B cell (primary cell): ENCODE measurements at places on chromosomes 1 and 21.
A peak's percentile ranks its signal among the peaks of the same experiment; 100 is the strongest.

GRCh38 chr1:39672551-39672947, 642 bp upstream of the NT5C1A start:
- DNase-seq: peak; percentile 49

DNA sequence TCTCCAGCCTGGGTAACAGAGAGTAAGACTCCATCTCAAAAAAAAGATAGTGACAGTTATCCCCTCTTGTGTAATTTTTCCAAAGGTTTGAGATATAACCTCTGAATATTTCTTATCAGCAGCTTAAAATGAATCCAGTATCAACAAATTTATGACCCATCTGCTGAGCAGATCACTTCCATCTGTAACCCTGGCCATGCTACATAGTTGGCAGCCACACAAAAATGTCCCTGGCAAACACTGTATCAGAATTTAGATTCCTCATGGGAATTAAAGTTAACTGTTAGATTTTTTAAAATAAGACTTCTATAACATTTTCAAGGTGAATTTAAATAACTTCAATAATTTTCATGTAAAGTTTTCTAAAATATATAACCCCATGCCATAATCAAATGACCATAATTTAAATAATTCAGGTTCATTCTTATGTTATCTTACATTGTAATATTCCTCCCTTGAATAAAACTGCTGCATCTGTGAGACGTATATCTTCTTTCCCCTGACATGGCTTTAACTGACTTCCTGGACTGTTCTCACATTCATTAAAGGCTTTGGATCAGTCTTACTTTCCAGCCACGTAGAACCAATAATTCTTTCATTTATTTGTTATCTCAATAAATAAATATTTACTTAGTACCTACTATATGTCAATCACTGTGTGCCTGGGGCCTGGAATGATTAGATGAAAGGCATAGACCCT, 5.3 kb upstream of the PRPF38B start:
- no peak for DNase-seq

GRCh38 chr1:233433436-233434210, 106.1 kb downstream of the MAP3K21 start:
- no peak for DNase-seq

DNA sequence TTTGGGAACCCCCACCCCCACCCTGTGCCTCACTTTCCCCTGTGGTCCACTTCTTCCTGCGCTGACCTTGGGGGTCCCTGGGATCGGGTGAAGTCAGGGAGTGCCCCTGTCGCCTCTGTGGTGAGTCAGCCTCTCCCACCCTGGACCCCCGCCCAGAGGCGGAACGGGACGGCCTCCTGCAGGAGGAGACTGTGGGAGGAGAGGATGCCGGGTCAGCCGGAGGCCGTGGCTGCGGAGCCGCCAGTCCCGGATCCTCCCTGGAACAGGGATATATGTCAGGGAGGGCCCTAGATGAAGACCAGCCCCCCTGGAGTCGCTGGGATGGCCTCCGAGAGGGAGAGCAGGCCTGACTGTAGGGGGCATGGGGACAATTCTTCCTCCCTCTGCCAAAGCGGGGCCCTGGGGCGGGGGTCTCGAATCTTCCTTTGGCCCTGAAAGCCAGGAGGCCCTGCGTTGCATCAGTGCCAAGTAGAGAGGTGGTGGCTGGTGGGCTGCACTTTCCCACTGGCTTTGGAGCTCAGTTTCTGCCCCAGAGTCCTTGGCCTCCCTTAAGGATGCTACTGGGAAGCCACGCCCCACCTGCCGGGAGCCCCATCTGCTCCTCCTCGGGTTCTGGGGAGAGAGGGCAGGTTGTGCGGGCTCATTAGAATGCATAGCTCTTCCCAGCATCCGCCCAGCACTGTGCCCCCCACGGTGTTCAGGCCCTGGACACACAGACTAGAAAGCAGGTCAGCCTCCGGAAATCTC, 930 bp downstream of the ARHGEF10L start:
- DNase-seq: no peak

GRCh38 chr1:151511636-151512215, 539 bp downstream of the CGN start:
- DNase-seq: no peak

GRCh38 chr1:187977298-187977697, 1148.5 kb downstream of the PLA2G4A start:
- DNase-seq: no peak

- no peak for DNase-seq
Measured at GRCh38 chr1:245583575-245584330, 429.0 kb downstream of the KIF26B start.

GRCh38 chr1:65717815-65718454, 74.8 kb upstream of the PDE4B start:
- no peak for DNase-seq

DNA sequence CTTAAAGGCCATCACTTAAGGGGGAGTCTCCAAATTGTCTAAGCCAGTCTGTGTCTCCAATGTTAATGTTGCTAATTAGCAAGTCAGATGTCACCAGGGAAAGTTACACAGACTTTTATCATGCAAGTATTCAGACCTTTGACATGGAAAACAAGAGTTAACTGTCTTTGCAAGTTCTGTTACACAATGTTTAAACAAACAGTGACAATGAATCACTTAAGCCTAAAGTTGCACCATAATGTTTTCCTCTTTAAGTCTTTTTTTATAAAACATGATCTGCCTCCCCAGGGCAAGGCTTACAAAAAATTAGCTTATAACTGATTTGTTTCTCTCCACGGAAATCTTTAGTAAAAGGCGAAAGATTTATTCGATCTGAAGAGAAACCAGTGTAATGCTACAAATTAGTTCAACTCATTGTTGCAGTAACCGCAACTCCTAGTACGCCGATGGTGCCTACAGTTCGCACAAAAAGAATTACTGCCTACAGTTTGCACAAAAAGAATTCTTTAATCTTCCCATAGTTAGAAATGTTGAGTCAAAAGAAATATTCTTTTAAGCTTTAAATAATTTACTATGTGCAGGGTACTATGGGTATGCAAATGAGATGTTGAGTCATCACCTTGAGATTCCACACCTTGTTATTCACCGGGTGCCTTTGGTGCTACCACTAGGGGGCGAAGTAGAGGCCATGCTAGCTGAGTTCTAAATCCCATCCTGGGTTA, 45.3 kb downstream of the HHAT start:
- DNase-seq: peak; percentile 38

GRCh38 chr1:239731082-239731748, 344.8 kb downstream of the CHRM3 start:
- DNase-seq: no peak

- no peak for DNase-seq
Measured at GRCh38 chr1:245288796-245289195, 134.0 kb downstream of the KIF26B start.

DNA sequence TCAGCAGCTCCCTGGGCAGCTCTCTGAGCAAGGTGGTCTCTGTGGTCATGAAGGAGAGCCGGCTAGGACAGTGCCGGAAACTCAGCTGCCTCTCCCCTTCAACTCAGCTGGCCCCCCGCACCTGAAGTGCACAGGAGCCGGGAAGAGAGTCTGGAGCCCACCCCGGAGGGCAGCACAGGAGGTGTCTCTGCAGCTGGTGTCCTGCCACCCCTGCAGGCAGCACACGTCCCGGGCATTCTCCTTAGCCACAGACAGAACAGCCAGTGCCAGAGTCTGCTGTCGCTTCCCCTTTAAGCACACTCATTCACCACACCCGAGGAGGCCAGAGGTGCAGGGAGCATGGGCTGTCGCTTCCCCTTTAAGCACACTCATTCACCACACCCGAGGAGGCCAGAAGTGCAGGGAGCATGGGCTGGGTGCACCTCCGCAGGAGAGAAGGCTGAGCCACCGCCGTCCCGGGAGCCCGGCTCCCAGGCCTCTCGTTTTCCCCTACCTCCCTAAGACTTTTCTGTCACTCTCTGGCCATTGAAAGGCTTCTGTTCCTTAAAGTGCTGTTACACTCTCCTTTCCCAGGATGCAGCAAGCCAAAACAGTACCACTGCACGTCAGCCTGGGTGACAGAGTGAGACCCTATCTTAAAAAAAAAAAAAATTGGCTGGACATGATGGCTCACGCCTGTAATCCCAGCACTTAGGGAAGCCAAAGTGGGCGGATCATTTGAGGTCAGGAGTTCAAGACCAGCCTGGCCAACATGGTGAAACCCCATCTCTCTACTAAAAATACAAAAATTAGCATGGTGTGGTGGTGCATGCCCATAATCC, 16.9 kb upstream of the SAMD11 start:
- DNase-seq: peak; percentile 58

- DNase-seq: no peak
Measured at GRCh38 chr1:2004856-2005255, 1.3 kb upstream of the CFAP74 start.

- DNase-seq: no peak
Measured at GRCh38 chr21:46567348-46567747, 37.5 kb downstream of the S100B start.

DNA sequence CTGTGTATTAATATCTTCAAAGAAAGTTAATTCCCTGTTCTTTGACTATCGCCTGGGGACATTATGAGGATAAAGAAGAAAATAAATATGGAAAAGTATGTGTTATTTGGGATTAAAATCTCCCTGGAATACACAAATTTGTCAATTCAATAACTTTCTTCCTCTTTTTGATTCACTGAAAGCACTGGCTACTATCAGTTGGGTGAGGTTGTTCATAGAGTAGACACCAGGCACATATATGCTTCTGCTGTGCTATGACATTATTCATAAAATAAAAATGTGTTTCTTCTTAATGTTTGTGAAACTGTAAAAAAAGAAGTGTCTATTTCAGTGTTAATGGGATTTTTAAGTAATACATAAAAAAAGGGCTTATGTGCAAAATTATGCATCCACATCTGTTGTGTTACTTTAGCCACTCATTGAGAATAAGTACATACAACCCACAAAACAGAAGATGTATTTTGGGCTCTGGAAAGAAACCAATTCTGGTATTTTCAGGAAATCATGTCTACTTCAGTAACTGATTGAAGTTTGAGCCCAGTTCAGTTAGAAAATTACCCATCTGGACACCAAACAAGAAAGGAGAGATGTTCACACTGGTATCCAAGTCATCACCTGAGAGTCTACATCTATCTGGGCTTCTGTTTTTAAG, 169.4 kb downstream of the GABPA start:
- DNase-seq: no peak

DNA sequence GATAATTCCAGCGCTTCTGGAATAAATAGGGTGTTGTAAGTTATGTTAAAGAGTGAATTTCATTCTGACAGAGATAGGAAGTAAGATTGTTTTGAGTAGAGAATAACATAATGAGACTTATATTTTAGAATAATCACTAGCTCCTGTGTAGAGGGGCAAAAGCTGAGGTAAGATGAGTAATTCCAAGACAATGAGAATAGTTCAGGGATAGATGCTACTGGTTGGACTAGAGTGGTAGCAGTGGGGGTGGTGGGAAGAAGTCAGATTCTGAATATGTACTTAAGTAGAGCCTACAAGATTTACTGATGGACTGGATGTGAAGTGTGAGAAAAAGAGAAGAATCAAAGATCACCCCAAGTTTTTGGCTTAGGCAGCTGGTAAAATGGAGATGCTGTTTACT, 23.3 kb upstream of the MOV10 start:
- DNase-seq: no peak

DNA sequence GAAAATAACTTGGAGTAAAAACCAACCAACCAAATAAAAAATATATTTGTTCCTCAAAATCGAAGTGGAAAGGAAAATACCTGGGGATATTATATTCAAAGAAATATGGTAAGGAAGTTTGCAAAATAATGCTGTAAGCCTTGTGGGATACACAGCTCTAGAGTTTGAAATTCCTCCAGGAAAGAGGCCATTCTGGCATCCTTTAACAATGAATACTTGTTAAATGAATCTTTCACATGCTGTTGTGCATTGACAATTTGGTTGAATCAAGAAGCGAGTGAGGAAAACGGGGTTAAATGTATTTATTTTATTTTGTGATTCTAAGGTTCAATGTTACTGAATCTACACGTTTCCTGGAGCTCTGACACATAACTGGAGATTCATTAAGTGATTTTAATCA, 30.5 kb upstream of the NTNG1 start:
- no peak for DNase-seq

GRCh38 chr1:204579681-204580080, 63.5 kb downstream of the MDM4 start:
- DNase-seq: no peak

- peak; percentile 16 for DNase-seq
Measured at GRCh38 chr1:155177918-155178281, 4.3 kb downstream of the TRIM46 start.

DNA sequence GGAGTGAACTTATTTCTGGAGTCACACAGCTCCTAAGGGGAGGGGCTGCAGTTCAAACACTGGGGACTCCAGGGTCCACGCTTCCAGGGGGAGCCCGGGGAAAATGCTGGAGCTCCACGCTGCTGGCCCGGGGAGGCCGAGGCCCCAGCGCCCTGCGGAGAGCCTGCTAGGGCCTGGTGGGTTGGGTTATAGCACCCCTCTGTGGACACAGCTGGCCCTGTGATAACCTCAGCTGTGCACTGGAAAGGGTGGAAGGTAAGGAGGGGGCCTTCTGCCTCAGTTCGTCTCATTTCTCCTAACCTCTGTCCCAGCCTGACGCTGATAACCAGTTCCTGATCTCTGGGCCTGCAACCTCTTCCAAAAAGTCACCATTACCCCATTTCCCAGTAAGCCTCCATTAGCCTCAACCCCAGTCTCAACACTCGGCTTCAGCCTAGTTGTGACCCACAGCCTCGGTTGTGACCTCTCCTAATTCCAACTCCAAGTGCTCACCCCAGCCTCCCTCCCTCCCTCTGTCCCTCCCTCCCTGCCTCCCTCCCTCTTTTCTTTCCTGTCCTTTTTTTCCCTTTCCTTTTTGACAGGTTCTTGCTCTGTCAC, 7.1 kb downstream of the NBL1 start:
- DNase-seq: peak; percentile 57

DNA sequence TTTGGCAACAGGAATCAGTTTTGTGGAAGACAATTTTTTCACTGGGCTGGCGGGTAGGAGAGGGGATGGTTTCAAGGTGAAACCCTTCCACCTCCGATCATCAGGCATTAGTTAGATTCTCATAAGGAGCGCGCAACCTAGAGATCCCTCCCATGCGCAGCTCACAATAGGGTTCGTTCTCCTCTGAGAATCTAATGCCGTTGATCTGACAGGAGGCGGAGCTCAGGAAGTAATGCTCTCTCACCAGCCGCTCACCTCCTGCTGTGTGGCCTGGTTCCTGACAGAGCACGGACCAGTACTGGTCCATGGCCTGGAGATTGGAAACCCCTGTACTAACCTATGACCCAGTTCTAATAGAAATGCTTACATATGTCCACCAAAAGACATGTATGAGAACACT, 96.6 kb upstream of the KIAA1614 start:
- DNase-seq: no peak

- DNase-seq: no peak
Measured at GRCh38 chr1:77038000-77038399, 170.7 kb downstream of the ST6GALNAC5 start.
